ENCODE measurements at places on chromosomes 1 and 21. TPM values are rescaled to one million over a fixed set of nuclear protein-coding genes. Genes with fewer than 3 reads are reported as not detected.

S1PR1 gene
- 1.7 TPM for total RNA-seq

YOD1 gene
- 6.7 TPM for total RNA-seq

ZMYND12 gene
- total RNA-seq, result 0.22 TPM

CDCA8 gene
- total RNA-seq, result 60.0 TPM

TAF5L gene
- total RNA-seq, result 17.8 TPM

JUN gene
- total RNA-seq, result 89.6 TPM

PLA2G2D gene
- not detected for total RNA-seq

ALPL gene
- total RNA-seq, result 0.43 TPM

TRIM67 gene
- not detected for total RNA-seq

MIGA1 gene
- 8.9 TPM for total RNA-seq

LYPD8 gene
- not detected for total RNA-seq

All from epithelial cell of proximal tubule (primary cell).